ENCODE measurements at places on chromosomes 2 and 18.
A peak's percentile ranks its signal among the peaks of the same experiment; 100 is the strongest.

DNA sequence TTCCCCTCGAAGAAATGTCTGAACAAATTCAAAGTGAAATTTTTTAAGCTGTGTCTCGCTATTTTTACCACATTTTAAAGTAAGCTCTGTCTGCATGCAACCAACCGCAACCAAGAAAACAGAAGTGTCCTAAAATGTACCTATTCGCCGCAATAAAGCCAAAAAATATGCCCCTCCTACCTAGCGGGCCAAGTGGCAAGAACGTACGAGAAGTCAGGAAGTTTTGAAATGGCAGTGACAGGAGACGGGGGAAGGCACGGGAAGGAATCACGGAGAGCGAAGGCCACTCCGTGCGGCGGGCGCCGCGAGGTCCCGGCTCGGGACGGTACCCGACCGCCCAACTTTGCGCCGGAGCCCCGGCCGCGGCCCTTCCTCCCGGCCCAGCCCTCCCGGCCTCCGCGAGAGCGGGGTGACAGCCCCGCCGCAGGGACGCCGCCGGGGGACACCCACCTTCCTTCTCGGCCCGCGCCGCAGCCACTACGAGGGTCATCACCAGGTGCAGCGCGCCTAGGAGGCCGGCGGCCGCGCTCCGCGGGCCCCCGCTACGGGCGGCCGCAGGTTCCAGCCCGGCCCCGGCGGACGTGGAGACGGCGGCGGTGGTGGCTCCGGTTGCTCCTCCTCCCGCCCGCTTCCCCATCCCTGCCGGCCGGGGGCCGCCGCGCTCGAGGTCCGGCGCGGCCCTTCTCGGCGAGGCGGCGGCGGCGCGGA is 568 bp downstream of the TMEM131 start:
- peak; percentile 37 for DNase-seq

DNA sequence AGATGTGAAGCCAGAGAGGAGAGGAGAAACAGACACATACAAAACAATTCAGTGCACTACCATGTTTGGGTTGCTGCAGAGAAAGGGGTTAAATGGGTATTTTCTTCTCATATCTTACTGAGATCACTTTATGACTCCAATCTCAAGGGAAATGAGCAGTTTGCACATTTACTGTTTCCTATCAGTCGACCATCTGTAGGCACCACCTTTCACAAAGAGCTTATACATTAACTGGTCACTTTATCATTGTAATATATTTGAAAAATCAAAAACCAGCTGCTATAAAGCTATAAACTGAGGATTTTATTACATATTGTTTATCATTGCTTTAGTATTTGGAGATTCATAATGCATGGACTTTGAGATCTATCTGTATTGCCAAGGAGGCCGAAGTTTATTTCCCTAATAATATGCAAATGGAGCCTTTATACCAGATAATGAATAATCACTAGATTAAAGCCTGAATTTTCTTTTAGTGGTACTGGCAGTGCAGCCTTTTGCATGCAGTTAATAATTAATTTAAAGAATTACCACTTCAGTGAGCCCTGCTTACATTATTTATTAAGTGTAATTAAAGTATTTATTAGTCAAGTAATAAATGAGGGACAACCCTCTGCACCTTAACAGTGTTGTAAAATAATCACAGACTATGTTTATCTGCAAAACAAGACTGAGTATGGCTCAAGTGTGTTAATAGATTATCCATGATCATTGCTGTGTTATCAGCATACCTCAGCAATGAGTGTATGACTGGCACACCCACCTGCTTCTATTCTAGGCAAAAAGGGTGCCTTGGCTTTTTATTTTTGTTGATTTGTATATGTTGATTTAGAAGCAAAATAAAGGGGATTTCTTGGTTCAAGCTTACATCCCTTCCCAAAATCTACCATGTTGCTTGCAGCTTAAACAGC is 167.7 kb upstream of the SLC14A2 start:
- no peak for DNase-seq

- no peak for DNase-seq
Measured at GRCh38 chr18:46910856-46911255, 6.5 kb downstream of the PIAS2 start.

GRCh38 chr18:43620936-43621335 is 343.6 kb upstream of the SYT4 start:
- no peak for DNase-seq

- no peak for DNase-seq
Measured at GRCh38 chr2:165876712-165877111, 76.9 kb downstream of the TTC21B start.

GRCh38 chr18:32771169-32771751 is 1.6 kb downstream of the KLHL14 start:
- DNase-seq, result no peak

DNA sequence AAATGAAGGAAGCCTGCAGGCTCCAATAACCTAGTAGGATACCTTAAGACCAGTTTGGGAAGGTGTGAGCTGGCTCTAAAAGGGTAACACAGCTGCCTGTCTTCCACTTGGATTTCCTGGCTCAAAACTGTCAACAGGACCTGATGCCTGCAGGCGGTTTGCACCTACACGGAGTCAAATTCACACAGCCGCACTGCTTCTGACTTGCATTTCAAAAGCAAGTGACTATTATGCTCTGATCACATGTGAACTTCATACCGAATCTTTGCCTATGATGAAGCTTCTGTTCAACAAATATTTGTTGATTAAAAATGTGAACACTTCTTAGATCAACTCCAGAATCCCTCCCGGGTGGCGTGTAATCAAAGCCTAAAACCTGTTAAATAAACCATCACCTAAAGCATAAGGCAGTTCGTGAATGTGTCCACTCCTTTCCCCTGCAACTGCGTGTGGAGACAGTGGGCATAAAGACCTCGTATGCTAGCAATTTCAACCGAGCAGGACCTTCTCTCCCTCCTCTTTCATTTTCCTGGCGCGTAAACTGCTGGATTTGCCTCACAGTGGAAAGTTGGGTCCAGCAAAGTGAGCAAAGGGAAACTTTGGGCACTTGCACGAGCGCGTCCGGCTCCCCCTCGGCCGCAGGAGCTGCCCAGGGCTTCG is 784 bp downstream of the CRACDL start:
- DNase-seq, result no peak

DNA sequence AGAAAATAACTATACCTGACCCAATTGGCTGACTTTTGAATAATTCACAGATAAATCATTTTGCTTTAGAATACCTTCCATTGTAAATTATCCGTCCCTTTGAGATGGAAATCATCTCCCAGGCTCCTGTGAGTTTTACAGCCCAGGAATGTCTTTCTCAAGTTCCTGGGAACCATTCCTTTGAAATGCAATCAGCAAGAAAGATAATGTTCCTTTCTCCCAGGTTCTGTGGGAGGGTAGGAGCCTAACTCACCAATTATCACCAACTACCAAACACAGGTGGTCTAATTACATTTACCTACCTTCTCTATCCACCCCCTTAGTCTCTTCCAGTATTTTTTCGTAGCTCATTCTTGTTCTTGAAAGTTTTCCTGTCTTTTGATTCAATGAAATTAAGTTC is 1016.0 kb downstream of the SOCS6 start:
- no peak for DNase-seq

Measured in activated T-cell treated with anti-CD3 and anti-CD28 coated beads for 24 hours (primary cell).